ENCODE measurements at places on chromosomes 2 and 18.

DNA sequence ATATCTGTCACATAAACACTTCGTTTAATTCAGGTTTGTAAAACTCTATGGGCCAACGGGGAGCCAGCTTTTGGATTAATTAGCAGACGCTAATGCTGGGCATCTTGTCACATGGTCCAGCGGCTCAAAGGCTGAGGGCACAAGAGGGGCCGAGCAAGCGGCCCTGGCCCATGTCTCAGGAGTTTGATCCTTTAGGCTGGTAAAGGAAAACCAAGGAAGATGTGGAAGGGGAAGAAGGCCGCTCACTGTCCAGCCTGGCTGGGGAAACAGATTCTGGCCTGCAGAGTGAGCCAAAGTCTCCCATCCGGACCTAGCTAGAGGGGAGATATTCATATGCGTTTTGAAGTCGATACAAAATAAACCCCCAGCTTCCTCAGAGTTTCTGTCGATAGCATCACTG is 248.6 kb upstream of the SIX2 start:
- no peak for DNase-seq

- DNase-seq, result no peak
Measured at GRCh38 chr2:137231628-137232027, 466.3 kb downstream of the THSD7B start.

- DNase-seq, result no peak
Measured at GRCh38 chr2:172674968-172675303, 60.7 kb upstream of the RAPGEF4 start.

- DNase-seq, result no peak
Measured at GRCh38 chr18:74148543-74149070, 284 bp downstream of the TIMM21 start.

DNA sequence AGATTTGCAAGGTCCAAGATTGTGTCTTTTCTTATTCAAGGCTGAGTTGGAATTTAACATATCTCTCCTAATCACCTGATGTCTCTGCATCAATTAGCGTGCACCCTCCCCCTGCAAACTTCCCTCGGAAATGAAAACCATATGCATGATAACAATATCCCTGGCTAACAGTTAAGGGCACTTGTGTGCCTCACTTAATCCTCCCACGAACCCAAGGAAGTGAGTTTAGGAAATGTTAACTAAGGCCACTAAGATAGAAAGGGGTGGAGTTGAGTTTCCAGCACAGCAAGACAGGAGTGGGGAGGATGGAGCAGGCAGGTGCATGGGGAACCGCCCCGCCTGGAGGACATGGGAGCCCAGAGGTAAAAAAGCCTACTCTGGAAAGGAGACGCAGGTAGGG is 52.4 kb upstream of the PTMA start:
- no peak for DNase-seq

- no peak for DNase-seq
Measured at GRCh38 chr2:126981476-126981875, 82.8 kb downstream of the TEX51 start.

DNA sequence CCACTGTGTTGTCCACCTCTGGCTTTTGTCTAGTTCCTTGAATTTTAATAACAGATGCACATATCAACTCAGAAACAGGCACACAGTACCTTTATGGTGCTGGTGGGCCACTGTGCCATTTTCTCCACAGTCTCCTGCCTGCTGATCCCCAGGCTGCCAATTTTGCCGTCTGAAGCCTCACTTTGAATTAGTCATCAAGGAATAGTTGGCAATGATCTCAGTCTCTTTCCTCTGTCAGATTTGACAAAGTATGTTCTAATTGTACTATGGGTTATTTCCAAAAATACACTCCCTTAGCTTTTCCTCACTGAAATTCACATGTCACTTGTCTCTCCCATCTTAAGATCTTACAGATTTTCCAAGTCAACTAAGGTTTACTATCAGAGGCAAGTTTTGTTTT is 140.7 kb downstream of the ZNF516 start:
- no peak for DNase-seq

GRCh38 chr2:96813656-96814055 is 2.4 kb upstream of the CNNM3 start:
- no peak for DNase-seq

DNA sequence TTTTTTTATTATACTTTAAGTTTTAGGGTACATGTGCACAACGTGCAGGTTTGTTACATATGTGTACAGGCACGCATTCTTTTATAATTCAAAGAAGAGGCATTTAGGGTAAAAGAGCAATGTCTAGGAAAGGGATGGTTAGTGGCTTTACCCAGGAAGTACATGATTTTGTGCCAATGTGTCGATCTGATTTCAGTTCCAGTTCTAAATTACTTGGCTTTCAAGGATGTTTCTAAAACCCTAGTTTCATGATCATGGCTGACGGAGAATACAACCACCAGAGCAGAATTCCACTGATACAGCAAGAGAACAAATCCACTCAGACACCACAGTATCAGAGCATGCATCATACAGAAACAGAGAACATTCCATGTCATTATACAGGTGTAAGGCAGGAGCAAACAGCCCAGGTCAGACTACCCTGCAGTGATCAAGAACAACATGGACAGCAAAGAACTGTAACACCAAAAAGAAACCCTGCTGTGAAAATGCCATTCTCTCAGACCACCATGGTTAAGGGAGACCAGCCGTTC is 116.7 kb upstream of the STK17B start:
- DNase-seq, result no peak

GRCh38 chr2:54609241-54609640 is 114.2 kb upstream of the EML6 start:
- no peak for DNase-seq

- DNase-seq, result no peak
Measured at GRCh38 chr2:233267516-233268245, 16.2 kb downstream of the ATG16L1 start.

GRCh38 chr2:121372082-121372481 is 87.1 kb upstream of the TFCP2L1 start:
- DNase-seq, result no peak

- no peak for DNase-seq
Measured at GRCh38 chr18:36576339-36576738, 252.5 kb downstream of the TPGS2 start.

GRCh38 chr18:70720607-70721006 is 431.8 kb downstream of the SOCS6 start:
- no peak for DNase-seq

DNA sequence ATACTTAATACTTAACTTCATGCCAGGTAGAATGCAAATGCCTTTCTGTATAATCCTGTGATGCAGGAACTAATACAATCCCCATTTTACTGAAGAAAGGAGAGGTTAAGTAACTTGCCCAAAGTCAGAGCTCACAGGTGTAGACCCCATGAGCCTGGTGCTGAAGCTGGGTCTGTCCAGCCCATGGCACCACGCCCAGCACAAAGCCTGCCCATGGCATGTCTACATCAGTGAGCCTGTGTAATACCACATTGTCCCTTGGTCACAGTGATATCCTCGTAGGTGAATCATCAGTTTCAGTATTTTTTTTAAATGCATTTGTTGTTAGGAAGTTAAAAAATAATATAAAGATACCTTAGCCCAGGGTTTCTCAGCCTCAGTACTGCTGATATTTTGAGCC is 69.9 kb upstream of the MCFD2 start:
- no peak for DNase-seq
